Activated CD8-positive, alpha-beta memory T cell treated with anti-CD3 and anti-CD28 coated beads for 36 hours (primary cell): ENCODE measurements at places on chromosomes 12 and 14. TPM values are rescaled to one million over a fixed set of nuclear protein-coding genes. Genes with fewer than 3 reads are reported as not detected.

RGS6 gene
- total RNA-seq: 0.38 TPM

IL22 gene
- total RNA-seq: 1.3 TPM

PPP1R36 gene
- not detected for total RNA-seq

C3AR1 gene
- 0.80 TPM for total RNA-seq

PPP1R1A gene
- not detected for total RNA-seq

HAL gene
- 0.38 TPM for total RNA-seq

BEST3 gene
- total RNA-seq: not detected

PLEKHG3 gene
- 4.5 TPM for total RNA-seq

COA8 gene
- 40.1 TPM for total RNA-seq

CLEC2A gene
- total RNA-seq: not detected

SUDS3 gene
- total RNA-seq: 23.1 TPM
